ENCODE measurements at places on chromosomes 2 and 18. TPM values are rescaled to one million over a fixed set of nuclear protein-coding genes. Genes with fewer than 3 reads are reported as not detected.

- no peaks in the 10 kb centered on the region for H3K36me3 ChIP-seq
- no peaks in the 10 kb centered on the region for H3K27me3 ChIP-seq
- peaks cover 19% of the 10 kb centered on the region for H3K4me1 ChIP-seq
- DNase-seq = no peak
- no peak overlapping the region for H3K4me3 ChIP-seq
- no peak overlapping the region for H3K27ac ChIP-seq
Measured at GRCh38 chr2:128501006-128501690, 182.5 kb upstream of the HS6ST1 start.

DNA sequence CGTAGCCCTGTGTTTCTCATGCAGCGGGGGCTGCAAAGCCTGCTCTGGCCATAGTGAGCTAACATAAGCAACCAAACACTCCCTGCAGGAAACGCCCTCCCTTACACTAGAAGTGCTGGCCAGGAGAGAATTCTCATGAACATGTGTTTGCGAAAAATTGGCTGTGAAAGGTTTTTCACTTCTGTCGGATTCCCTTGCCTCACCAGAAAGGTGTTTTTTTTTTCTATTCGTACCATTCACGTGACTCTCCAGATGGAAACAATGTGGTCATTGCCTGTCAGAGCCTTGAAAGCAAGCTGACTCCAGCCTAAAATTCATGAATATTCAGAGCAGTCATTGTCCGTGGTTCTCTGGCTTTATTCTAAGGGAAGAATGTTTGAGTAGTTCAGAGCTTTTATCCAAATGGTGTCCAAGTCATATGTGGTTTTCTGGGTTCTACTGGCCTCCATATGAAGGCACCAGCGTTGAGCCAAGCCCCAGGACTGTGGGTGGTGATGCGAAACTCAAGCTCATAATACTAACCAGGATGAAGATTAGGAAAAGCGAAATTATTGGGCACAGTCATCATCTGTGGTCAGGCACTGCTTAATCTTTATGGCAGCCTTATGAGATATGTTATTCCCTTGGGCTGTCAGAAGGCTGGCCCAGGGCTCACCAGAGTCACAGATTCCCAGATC lies 236.4 kb downstream of the ALPK2 start:
- H3K4me1 ChIP-seq = no peaks in the 10 kb centered on the region
- no peak overlapping the region for H3K27ac ChIP-seq
- no peak overlapping the region for H3K4me3 ChIP-seq
- H3K36me3 ChIP-seq = no peaks in the 10 kb centered on the region

DNA sequence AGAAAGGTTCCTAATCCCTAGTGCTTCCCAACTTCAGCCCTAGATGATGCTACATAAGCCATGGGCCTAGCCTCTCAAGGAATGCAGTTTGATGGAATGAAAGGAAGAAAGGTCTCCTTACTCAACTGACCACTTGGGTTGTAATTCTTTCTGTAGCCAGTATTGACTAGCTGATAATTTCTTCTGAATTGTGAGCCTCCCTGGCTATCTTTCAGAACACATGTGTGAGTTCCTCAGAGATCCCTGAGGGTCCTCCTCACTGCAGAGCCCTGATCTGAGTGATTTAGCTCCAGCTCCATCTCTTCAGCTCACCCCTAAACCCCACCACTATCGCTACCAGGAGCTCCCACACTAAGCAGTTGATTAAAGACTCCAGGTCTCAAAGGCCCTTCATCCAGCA lies 31.5 kb downstream of the CFAP210 start:
- no peaks in the 10 kb centered on the region for H3K4me1 ChIP-seq
- H3K27ac ChIP-seq = no peak overlapping the region
- H3K4me3 ChIP-seq = no peak overlapping the region

GRCh38 chr2:42052702-42053481 lies 5.1 kb downstream of the PKDCC start:
- peaks cover 12% of the 10 kb centered on the region for H3K27me3 ChIP-seq
- no peak overlapping the region for H3K27ac ChIP-seq
- no peak for DNase-seq
- no peak overlapping the region for H3K4me3 ChIP-seq

DNA sequence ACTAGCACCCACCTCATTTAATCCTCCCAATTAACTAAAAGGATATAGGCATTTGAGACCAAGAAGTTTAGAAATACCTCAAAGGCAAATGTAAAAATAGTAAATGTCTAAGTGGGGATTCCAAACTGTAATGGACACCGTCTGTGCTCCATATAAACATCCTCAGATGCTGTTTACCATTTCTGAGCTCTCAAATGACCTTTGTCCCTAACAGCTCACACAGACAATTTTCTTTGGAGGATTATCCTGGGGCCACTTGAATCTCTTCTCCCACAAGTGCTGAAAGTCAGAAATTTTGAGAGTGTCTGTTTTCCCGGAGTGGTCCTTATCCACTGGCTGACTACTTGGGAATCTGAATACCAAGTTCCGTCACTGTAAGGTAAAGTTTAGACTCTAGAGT lies 1418.9 kb downstream of the LRP1B start:
- H3K27ac ChIP-seq = no peak overlapping the region
- H3K27me3 ChIP-seq = no peaks in the 10 kb centered on the region
- no peaks in the 10 kb centered on the region for H3K36me3 ChIP-seq
- no peak overlapping the region for H3K4me3 ChIP-seq

DNA sequence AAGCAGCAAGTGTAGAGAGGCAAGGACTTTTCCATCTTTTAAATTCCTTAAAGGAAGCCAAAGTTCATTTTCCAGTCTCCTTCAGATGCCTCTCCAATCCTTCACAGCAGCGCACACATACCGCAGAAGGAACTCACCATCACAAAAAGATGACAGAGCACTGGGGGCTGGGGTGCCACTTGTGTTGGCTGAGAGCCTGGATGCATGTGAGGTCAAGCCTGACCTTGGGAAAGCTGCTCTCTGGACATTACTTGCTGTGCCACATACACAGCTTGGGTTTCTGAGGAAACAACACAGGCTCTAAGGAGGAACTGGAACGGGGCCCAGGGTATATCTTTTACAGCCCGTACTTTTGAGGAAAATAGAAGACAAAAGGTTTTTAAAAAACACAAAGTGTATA lies 364.3 kb upstream of the MEX3C start:
- no peaks in the 10 kb centered on the region for H3K27me3 ChIP-seq
- no peaks in the 10 kb centered on the region for H3K4me1 ChIP-seq

The LRRTM4 gene
- total RNA-seq = not detected

The NCKAP1 gene
- 8.4 TPM for total RNA-seq

The SNED1 gene
- 2.5 TPM for total RNA-seq

All from natural killer cell (primary cell).